ENCODE measurements at places on chromosomes 4 and X.

DNA sequence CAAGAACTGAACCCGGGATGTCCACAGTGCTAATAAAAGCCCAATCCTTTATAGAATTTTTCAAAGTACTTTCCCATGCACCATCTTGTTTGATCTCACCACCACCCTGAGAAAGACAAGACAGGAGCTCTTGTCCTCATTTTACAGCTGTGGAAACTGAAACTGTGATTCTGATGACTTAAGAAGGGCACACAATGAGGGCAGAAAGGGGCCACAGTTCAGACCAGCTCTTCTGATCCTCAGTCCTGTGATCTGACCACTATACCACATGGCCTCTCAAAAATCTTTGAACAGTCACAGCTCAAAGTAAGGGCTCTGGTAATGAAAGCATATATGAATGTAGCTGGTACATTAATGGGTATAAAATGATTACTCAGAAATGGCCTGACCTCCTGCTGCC is 127.3 kb upstream of the CPEB2 start:
- DNase-seq, result no peak

DNA sequence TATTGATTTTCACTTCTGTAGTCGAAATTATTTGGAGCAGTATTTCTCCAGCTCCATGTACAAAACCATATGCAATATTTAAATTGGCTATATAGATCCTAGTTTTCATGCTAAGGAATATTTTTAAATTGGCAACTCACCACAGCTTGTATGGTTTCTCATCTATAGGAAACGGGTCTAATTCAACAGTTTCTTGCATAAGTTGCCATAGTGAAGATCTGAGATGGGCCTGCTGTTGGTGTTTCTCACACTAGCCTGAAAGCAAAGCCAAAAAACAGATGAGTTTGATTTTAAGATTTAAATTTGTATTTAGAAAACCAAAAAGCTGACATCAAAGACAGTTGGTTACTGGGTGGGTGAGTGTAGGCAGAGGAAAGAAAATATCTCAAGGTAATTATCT is 5.5 kb downstream of the MAPK10 start:
- DNase-seq, result no peak

- no peak for DNase-seq
Observed at GRCh38 chr4:751676-752075, 46.0 kb downstream of the PCGF3 start.

GRCh38 chr4:102500352-102500695 is 835 bp upstream of the NFKB1 start:
- DNase-seq, result no peak

- no peak for DNase-seq
Observed at GRCh38 chrX:107117993-107118321, 665 bp downstream of the RBM41 start.

DNA sequence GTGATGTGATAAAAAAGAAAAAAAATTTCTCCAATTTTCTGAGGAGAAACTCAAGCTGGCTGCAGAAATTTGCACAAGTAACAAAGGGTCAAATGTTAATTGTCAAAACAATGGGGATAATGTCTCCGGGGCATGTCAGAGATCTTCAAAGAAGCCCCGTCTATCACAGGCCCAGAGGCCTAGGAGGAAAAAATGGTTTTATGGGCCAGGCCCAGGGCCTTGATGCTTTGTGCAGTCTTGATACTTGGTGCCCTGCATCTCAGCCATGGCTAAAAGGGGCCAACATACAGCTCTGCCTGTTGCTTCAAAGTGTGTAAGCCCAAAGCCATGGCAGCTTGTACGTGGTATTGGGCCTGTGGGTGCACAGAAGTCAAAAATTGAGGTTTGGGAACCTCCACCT is 961.0 kb downstream of the FAM133A start:
- DNase-seq, result no peak

DNA sequence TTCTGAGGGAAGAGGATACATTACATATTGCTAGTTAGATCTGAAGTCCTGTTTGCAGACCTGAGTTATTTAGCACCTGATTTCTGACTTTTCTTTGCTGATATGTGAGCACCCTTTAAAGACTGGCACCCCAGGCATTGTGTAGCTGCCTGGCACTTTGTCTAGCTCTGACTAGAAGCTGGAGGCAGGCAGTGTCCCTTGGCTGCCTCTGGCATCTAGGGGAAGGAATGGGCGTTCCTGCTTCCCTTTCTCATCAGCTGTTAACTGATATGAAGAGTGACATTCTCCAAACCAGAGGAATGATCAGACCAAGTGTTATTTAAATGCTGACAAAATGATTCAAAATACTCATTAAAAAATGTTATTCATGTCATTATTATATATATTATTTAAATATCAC is 30.3 kb upstream of the SHISA3 start:
- DNase-seq, result no peak

GRCh38 chr4:153765894-153766293 is 6.1 kb upstream of the RNF175 start:
- no peak for DNase-seq

DNA sequence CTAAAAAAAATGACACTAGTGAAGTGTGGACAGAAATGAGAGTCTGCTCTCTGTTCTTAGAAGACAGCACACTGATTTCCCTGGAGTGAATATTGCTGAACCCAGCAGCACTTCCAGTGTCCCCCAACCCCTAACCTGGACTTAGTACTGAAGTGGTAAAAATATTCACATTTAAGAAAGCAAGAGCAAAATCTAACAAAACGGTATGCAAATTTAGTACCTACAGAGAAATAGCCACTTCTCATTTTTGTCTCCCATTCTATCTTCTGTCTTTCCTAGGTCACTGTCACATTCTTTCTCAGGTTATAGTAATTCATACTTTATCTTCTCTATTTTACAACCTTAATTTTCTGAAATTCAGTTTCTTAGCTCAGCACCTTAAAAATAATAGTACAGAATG is 274.7 kb downstream of the CFAP299 start:
- DNase-seq, result no peak

DNA sequence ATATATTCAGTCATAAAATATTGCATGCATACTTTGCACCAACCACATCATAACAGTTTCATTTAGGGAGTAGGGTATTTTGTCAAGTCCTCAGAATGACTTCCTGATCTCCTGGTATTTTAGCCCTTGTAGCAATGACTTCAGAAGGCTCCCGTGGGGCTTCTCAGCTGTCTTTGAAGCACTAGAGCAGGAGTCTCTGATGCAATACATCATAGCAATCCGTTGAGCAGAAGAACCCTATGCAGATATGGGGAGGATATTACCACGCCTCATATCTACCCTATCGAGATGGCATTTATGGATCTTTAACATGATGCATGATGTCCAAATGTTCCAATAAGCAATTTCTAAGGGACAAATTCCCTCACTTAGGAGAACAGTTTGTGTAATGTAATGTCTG is 373.7 kb upstream of the FTHL17 start:
- DNase-seq, result no peak

GRCh38 chr4:123468479-123469031 is 72.0 kb downstream of the SPRY1 start:
- no peak for DNase-seq

- DNase-seq, result no peak
Observed at GRCh38 chr4:41297832-41298231, 41.1 kb downstream of the UCHL1 start.

DNA sequence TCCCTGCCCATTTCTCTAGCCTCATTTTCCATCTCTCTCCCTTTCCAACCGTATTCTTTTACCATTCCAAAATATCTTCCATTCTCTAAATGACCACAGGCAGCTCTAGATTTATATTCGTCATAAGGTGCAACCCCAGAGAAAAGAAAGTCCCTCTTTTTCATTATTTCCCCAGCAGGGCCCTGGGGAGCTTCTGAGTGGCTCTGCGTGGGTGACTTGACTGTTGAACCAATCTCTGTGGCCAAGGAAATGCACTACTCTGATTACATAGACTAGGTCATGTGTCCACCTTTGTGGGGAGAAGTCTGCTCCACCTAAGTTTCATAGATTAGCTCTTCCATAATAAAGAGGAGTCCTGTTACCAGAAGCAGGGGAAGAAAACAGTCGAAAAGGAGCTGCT is 51.4 kb downstream of the ATOH1 start:
- DNase-seq, result no peak

GRCh38 chr4:40238700-40239548 is 42.1 kb downstream of the RHOH start:
- DNase-seq, result no peak

- DNase-seq, result no peak
Observed at GRCh38 chr4:153824501-153824900, 35.6 kb upstream of the SFRP2 start.
